Effector memory CD8-positive, alpha-beta T cell (primary cell): ENCODE measurements at places on chromosomes 5 and 9.

GRCh38 chr5:27465140-27465539 lies 426.8 kb upstream of the CDH9 start:
- no peak overlapping the region for H3K27ac ChIP-seq
- no peaks in the 10 kb centered on the region for H3K36me3 ChIP-seq
- no peak overlapping the region for H3K4me3 ChIP-seq
- H3K4me1 ChIP-seq: no peaks in the 10 kb centered on the region
- no peak for DNase-seq

DNA sequence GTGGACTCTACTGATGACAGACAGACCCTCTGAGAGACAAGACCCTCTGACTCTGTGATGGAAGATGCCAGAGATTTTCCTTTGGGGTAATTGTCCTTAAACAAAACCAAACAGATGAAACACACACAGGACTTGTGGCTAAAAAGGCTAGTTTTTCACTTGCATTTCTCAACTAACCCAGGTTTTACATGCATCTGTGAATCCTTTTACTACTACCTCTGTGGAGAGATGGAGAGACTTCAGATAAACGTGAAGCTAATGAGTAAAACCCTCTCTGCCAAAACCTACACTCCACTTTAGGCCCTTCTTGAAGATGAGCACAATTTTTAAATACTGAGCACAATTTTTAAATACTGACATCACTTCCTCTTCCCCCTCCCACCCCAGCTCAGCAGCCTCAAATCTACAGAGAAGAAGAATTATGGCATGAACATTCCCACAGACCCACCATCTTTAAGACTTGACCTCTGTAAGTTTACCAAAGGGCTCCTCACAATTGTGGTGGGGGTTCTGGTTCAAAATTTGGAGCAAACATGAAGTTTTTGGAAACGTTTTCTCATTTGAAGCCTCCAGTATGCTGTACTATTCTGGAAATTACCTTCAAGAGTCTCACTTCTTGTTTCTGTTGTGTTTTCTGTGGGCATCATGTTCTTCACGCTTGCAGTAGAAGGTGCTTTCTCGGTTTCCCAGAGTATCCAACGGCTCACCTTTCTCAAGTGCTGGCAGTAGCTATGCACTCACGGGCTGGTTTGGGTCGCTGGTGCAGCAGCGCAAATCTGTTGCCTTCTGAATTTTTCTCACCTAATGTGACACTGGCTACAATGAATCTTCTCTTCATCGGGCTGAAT lies 42.7 kb downstream of the ACER2 start:
- no peak overlapping the region for H3K27ac ChIP-seq
- H3K27me3 ChIP-seq: no peaks in the 10 kb centered on the region
- DNase-seq: no peak
- no peaks in the 10 kb centered on the region for H3K4me1 ChIP-seq
- peaks cover 3% of the 10 kb centered on the region for H3K36me3 ChIP-seq

GRCh38 chr5:7251132-7251531 lies 144.8 kb upstream of the ADCY2 start:
- H3K27me3 ChIP-seq: no peaks in the 10 kb centered on the region
- H3K27ac ChIP-seq: no peak overlapping the region
- H3K36me3 ChIP-seq: no peaks in the 10 kb centered on the region
- H3K4me3 ChIP-seq: no peak overlapping the region
- no peaks in the 10 kb centered on the region for H3K4me1 ChIP-seq
- DNase-seq: no peak

DNA sequence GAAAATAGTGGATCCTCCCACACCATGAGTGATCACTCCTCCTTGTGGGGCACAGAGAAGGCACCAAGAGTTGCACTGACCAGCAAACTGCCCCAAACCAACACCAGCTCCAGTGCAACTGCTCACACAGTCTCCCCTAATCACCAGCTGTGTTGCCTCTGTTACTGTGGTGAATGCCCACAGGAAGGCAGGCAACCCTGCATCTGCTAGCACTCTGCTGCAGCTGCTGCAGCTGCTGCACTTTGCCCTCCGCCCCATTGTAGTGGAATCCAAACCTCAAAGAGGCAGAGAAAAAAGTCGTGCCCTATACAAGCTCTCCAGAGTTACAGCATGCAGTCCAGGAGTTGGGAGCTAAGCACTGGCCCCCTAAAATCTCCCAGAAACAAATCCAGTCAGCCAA lies 339.6 kb downstream of the TRIM36 start:
- no peaks in the 10 kb centered on the region for H3K4me1 ChIP-seq
- H3K27me3 ChIP-seq: no peaks in the 10 kb centered on the region
- DNase-seq: no peak
- H3K4me3 ChIP-seq: no peak overlapping the region
- no peak overlapping the region for H3K27ac ChIP-seq

DNA sequence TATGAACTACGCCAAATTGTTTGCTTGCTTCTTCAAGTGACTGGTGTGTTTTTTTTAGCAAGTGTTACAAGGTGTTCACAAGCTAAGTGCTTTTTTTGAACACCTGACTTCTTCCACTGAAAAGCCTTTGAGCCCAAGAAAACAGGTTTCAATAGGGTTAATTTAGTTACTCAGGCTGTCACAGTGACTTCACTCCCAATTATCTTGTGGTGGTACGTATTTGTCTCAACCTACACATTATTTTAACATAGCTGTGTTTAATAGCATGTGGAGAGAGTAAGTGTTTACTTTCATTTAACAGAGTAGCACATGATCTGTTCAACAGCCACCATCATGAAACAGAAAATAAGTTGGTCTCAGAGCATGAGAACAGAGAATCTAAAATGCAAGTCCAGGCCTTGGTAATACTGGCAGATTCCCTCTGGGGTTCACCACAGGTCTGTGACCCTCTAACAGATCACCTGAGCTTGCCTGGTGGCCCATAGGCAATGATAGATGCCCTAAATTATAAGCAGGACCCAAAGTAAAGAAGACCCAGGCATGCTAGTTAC lies 267.7 kb upstream of the SMARCA2 start:
- H3K36me3 ChIP-seq: no peaks in the 10 kb centered on the region
- H3K4me1 ChIP-seq: no peaks in the 10 kb centered on the region
- H3K27me3 ChIP-seq: peaks cover 25% of the 10 kb centered on the region
- no peak overlapping the region for H3K4me3 ChIP-seq

DNA sequence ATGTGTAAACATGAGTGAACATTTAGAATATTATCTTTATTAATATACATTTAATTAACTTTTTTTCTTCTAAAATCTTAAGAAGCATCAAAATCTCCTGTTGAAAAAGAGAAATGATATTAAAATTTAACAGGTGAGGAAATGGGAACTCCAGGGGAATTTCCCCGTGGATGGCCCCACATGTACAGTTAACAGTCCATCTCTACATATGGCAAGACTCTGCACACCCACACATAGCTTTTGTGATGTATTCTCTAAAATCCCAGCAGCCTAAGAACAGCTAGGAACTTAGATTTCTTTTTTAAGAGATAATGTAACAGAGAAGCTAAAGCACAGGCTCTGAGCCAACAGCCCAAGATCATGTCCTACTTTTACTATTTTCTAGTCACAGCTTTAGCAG lies 556.3 kb upstream of the RGMB start:
- H3K27me3 ChIP-seq: no peaks in the 10 kb centered on the region
- DNase-seq: no peak
- H3K4me1 ChIP-seq: no peaks in the 10 kb centered on the region
- no peaks in the 10 kb centered on the region for H3K36me3 ChIP-seq
- H3K4me3 ChIP-seq: no peak overlapping the region

GRCh38 chr9:77454663-77455062 lies 193.5 kb downstream of the GNA14 start:
- no peak for DNase-seq
- H3K27me3 ChIP-seq: peaks cover 47% of the 10 kb centered on the region
- no peak overlapping the region for H3K4me3 ChIP-seq
- H3K27ac ChIP-seq: no peak overlapping the region
- H3K36me3 ChIP-seq: no peaks in the 10 kb centered on the region
